ENCODE measurements at places on chromosomes 12 and 14.

GRCh38 chr12:10182354-10183049, 3.7 kb downstream of the TMEM52B start:
- no peaks in the 10 kb centered on the region for H3K27me3 ChIP-seq
- DNase-seq = no peak
- H3K36me3 ChIP-seq = no peaks in the 10 kb centered on the region
- 0 out of 2 replicates have a peak overlapping the region, but pooled peaks have one; percentile 2 for H3K27ac ChIP-seq

DNA sequence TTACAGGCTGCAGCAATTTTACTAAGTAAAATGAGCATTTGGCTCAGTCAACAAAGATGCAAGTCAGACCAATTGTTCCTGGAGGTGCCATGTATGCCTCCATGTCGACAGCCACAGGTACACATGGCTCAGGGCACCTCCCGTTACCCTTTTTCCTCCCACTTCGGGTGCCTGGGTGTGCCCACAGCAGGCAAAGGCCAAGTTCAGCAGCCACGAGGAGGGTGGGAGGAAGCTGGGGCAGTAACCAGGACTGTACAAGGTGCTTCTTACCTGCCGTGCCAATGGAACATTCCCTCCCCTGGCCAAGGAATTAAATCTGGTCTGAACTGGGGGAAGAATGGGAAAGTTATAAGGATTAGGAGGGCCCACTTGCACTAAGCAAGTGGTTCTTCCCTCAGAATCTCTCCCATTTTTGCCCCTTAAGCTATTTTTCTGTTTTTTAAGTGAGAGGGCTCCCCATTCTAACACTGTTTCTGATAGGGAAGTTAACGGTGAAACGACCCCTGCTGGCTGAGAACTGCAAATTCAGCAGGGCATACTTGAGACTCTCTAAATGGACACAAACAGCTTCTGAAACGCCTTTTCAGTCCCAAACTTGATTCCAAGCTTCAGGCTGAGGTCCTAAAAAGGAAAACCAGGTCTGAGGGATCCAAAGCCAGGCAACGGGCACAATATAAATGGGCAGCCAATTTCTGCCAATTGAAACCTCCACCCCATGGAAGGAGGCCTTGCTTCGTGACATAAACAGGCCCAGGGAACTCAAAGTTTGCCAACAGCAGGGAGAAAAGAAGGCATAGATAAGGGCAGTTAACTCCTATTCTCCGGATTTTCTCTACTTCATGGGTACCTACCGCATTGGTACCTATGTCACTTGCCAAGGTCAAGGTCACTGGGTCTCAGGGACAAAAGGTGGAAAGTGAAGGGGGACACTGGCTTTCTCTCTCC, 24.8 kb downstream of the CLECL1 start:
- no peaks in the 10 kb centered on the region for H3K36me3 ChIP-seq
- DNase-seq = peak; percentile 21
- H3K27me3 ChIP-seq = no peaks in the 10 kb centered on the region

DNA sequence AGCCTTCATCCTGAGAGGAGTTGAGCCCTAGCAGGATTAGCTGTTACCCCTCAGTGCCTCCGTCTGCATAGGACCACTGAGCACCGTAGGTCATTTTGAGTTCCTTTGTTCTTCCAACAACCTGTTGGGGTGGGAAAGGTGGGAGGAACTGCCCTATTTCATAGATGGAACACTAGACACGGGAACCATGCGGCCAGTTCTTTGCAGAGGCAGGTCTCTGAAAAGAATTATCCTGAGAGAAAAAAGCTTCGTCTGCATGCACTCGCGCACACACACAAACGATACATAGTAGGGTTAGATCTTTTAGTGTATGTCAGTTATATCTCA, 28.5 kb downstream of the TRAFD1 start:
- H3K27me3 ChIP-seq = no peaks in the 10 kb centered on the region
- peaks cover 52% of the 10 kb centered on the region for H3K36me3 ChIP-seq
- peaks cover 19% of the 10 kb centered on the region for H3K4me1 ChIP-seq

DNA sequence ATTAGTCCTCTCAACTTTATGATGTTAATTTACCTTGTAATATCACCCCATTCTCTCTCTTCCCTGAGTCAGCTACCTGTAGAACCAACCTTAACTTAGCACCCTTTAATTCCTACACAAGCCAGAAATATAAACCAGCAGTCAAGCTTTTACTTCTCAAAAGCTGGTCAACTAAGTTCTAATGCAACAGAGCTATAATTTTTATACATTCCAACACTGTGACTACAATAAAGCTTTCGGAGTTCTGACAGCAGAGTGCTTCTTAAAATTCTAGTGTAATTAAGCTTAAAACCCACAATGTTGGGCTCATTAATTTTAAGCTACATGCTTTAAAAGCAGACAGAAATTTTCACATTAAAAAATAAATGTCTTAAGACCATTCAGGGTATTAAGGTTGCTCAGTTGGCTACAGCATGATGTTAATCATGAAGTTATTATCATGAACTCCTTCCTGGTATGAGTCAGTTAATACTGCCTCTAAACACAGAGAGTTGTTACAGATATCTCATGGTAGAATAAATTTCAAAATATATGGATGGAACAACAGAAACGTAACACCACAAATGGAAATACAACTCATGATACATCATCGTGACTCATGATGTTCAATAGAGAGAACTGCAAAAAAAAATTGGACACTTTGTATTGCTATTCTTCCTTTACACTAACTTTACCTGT, 126.7 kb downstream of the EPS8 start:
- H3K4me3 ChIP-seq = peak overlapping the region; percentile 13
- peak overlapping the region; percentile 97 for H3K27ac ChIP-seq
- H3K4me1 ChIP-seq = peaks cover 23% of the 10 kb centered on the region

DNA sequence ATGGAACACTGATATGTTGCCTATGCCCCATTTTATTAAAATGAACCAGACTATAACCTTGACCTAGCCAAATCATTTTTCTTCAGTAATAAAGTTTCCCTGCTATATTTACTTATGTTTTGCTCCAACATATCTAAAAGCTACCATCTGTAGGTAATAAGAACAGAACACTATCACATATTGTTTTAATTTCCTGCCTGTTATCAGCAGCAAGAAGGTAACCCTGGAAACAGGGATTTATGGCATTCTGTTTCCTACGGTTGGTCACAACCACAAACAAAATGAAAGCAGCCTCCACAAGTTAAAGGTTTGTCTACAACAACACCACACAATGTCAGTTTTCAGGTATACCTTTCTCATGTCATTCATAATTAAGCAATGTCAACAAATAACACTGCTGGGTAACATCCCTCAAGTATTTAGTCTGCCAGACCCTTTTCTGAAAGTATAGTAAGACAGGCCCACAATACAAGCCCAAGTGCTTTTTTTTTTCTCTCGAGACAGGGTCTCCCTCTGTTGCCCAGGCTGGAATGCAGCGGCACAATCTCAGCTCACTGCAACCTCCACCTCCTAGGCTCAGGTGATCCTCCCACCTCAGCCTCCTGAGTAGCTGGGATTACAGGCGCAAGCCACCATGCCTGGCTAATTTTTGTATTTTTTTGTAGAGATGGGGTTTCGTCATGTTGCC, 25.5 kb downstream of the GCH1 start:
- no peak overlapping the region for H3K4me3 ChIP-seq
- no peaks in the 10 kb centered on the region for H3K36me3 ChIP-seq
- no peak for DNase-seq
- H3K27me3 ChIP-seq = no peaks in the 10 kb centered on the region
- H3K27ac ChIP-seq = no peak overlapping the region
- H3K4me1 ChIP-seq = no peaks in the 10 kb centered on the region

DNA sequence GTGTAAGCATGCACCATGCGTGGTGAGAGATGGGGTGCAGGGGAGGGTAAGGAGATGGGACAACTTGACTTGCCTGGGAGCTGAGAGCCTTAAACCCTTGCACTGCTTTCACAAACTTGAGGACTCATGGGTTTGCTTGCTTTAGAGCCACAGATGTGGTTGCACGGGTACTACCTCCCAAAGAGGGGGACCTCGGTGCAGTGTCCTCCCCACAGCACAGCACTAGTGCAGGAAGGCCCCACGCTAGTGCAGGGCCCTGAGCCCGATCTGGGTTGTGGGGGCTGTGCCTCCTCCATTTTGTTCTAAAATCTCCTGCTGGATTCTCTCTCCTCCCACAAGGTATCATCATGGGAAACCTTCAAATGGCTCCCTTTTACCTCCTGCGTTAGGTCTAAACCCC, 11.2 kb downstream of the KRT72 start:
- no peaks in the 10 kb centered on the region for H3K27me3 ChIP-seq
- no peak overlapping the region for H3K27ac ChIP-seq
- H3K36me3 ChIP-seq = no peaks in the 10 kb centered on the region
- H3K4me3 ChIP-seq = no peak overlapping the region

GRCh38 chr14:53526200-53526599, 373.1 kb upstream of the DDHD1 start:
- H3K4me3 ChIP-seq = no peak overlapping the region
- no peak overlapping the region for H3K27ac ChIP-seq
- no peaks in the 10 kb centered on the region for H3K4me1 ChIP-seq
- H3K36me3 ChIP-seq = no peaks in the 10 kb centered on the region

DNA sequence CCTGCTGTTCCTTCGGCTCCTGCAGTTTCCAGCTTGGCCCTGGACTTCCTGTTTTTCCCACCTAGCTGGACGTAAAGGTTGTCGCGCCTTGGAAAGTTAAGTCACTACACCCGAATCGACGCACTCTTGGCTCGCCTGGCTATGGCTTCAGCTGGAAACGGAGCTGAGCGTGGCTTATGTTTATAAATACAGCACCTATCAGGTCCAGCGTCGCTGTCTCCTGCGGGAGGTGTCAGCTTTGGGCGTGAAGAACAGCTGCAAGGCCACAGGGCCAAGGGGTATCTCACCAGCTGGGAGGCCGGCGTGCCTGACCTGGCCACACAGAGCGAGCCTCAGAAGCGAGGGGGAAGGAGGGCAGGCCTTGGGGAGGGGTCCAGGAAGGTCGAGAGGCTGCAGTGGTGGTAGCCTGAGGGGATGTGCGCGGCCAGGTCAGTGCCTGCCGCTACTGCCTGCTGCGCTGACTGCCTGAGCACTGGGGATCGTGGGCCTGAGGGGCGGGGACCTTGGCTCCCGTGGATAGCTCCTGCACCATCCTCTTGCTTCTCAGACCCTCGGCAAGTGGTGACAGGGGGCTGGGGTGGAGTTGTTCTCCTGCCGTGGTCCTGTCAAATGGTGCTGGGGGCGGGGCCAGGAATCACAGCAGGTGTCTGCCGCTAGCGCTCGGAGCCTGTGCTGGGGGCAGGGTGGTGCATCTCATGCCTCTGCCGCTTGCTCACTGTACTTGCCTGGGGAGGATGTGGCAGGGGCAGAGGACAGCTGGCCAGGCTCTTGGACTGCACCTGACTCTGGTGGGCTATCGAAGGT, 12.5 kb downstream of the PACS2 start:
- no peaks in the 10 kb centered on the region for H3K36me3 ChIP-seq
- no peak overlapping the region for H3K4me3 ChIP-seq
- H3K27me3 ChIP-seq = no peaks in the 10 kb centered on the region
- no peak for DNase-seq

DNA sequence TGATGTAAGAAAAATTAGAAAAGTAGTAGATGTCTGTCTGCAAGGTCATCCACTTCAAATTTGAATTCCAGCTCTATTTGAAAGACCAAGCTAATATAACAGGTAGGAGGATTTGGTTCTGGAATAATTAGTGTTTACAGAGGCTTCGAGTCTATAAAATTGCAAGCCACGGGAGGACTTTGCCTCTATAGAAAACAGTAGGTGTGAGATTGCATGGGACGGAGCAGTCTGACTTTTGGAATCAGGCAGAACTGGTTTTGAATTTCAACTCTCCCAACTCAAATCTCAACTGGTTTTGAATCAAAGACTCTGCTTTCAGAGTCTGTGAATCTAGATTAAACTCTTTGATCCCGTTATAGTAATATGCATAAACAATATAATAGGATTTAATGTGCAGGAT, 82.4 kb downstream of the PIK3C2G start:
- no peak overlapping the region for H3K27ac ChIP-seq
- no peak for DNase-seq
- no peak overlapping the region for H3K4me3 ChIP-seq
- H3K4me1 ChIP-seq = no peaks in the 10 kb centered on the region
- no peaks in the 10 kb centered on the region for H3K27me3 ChIP-seq

- no peaks in the 10 kb centered on the region for H3K36me3 ChIP-seq
- H3K27me3 ChIP-seq = no peaks in the 10 kb centered on the region
- no peak overlapping the region for H3K4me3 ChIP-seq
- peaks cover 34% of the 10 kb centered on the region for H3K4me1 ChIP-seq
- no peak overlapping the region for H3K27ac ChIP-seq
- DNase-seq = no peak
Observed at GRCh38 chr12:6061660-6062059, 62.8 kb downstream of the VWF start.

GRCh38 chr14:105519946-105520698, 6.3 kb upstream of the TMEM121 start:
- no peak overlapping the region for H3K27ac ChIP-seq
- peaks cover 44% of the 10 kb centered on the region for H3K27me3 ChIP-seq
- DNase-seq = no peak
- H3K36me3 ChIP-seq = no peaks in the 10 kb centered on the region
- no peaks in the 10 kb centered on the region for H3K4me1 ChIP-seq
- H3K4me3 ChIP-seq = no peak overlapping the region

DNA sequence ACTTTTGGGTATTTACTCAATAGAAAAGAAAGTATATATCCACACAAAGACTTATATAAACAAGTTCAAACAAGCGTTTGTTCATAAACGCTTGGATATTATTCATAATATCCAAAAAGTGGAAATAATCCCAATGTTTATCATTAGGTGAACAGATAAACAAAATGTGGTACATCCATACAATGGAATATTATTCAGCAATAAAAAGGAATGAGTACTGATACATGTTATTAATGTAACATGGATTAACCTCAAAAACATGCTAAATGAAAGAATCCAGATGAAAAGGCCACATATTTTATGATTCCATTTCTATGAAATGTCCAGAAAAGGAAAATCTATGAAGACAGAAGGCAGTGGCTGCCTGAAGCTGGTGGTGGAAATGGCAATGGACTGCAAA, 16.8 kb upstream of the MYH7 start:
- H3K27ac ChIP-seq = no peak overlapping the region
- no peaks in the 10 kb centered on the region for H3K4me1 ChIP-seq
- H3K27me3 ChIP-seq = peaks cover 23% of the 10 kb centered on the region
- H3K4me3 ChIP-seq = no peak overlapping the region

GRCh38 chr12:34599530-34600513, 577.5 kb downstream of the ALG10 start:
- H3K27ac ChIP-seq = no peak overlapping the region
- peaks cover 85% of the 10 kb centered on the region for H3K27me3 ChIP-seq
- H3K36me3 ChIP-seq = no peaks in the 10 kb centered on the region

DNA sequence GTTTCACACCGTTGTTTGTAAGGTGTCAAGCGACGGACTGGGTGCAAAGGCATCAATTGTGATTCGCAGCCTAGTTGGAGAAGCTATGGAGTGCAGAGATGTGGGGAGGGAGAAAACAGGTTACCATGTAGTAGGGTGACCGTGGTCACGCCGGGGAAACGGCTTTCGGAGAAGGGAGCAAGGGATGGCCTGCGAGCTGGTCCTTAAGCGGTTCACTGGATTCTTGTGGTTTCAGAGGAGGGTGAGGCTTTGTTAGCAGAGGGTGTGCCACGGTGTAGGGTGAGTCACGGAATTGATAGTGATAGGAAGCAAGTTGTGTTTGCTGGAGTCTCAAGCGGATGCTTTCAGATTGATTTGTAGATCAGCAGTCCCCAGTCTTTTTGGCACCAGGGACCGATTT, 2.3 kb downstream of the PIWIL1 start:
- H3K4me1 ChIP-seq = no peaks in the 10 kb centered on the region
- no peak for DNase-seq
- H3K36me3 ChIP-seq = no peaks in the 10 kb centered on the region
- H3K27ac ChIP-seq = no peak overlapping the region
